Activated CD4-positive, alpha-beta T cell treated with anti-CD3 and anti-CD28 coated beads for 24 hours (primary cell): ENCODE measurements at places on chromosomes 7 and 10.

- DNase-seq = no peak
Observed at GRCh38 chr10:24503461-24504320, 220.0 kb downstream of the ARHGAP21 start.

DNA sequence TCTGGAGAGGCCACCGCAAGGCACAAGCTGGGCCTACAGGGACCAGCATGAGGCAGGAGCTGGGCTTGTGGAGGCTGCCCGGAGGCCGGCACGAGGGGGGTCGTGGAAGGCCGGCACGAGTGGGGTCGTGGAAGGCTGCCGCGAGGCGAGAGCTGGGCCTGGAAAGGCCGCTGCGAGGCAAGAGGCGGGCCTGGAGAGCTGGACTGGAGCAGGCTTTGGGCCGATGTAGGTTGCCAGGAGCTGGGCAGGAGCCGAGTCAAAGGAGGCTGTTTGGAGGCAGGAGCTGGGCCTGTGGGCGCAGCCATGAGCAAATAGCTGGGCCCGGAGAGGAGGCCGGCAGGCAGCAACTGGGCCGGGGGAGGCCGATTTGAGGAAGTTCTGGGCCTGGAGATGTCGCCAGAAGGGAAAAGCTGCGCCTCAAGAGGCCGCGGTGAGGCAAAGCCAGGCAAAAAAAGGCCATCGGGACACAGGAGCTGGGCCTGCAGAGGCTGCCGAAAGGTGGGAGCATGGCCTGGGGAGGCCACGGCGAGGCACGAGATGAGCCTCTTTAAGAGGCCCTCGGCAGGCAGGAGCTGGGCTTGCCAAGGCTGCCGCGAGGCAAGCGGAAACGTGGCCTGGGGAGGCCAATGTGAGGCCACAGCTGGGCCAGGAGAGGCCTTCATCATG is 26.5 kb downstream of the MDH2 start:
- DNase-seq = no peak

DNA sequence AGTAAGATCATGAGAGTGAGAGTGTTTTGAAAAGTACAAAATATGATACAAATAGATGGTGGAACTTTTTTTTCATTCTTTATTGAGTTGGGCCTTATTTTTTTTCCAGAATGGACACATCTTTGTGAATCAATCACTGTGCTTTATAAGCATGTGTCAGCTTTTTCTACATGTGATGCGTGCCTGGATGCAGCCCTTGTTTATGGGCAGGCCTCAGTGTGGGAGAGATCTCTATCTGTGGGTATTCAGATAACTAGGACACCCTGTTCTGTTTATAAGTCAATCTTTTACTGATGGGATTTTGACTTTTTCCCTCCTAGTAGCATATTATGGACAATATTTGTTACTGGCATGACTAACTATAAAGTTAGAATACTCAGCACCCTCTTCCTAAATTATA is 42.9 kb upstream of the IKZF1 start:
- no peak for DNase-seq

DNA sequence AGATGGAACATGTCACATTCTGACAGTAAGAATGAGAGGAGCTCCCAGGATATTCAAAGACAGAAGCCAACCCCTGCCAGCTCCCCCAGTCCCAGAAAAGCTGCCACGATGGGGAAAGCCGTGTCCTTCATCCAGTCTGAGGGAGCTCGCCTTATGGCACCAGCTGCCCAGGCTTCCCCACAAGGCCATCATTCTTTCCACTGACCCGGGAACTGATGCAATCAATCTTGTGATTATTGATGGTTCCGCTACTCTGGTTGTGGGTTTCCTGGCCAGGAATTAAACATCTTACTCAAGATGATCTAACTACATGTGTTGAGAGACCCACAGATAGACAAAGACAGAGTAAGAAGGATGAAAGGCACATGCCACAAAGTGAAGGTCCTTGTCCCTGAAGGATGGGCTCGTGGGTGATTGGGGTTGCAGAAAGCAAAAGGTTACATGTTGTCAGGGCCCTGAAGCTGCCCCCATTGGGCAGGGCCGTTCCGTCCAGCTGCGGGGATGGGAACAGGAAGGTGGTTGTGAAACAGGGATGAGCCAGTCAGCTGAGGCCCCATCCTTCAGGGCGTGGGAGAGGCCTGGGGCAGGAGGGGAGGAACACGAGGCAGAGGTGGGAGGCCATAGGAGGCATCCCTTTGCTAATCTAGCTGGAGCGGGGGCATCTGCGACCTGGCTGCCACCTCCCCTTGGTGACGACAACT is 127.6 kb downstream of the OAT start:
- DNase-seq = no peak

DNA sequence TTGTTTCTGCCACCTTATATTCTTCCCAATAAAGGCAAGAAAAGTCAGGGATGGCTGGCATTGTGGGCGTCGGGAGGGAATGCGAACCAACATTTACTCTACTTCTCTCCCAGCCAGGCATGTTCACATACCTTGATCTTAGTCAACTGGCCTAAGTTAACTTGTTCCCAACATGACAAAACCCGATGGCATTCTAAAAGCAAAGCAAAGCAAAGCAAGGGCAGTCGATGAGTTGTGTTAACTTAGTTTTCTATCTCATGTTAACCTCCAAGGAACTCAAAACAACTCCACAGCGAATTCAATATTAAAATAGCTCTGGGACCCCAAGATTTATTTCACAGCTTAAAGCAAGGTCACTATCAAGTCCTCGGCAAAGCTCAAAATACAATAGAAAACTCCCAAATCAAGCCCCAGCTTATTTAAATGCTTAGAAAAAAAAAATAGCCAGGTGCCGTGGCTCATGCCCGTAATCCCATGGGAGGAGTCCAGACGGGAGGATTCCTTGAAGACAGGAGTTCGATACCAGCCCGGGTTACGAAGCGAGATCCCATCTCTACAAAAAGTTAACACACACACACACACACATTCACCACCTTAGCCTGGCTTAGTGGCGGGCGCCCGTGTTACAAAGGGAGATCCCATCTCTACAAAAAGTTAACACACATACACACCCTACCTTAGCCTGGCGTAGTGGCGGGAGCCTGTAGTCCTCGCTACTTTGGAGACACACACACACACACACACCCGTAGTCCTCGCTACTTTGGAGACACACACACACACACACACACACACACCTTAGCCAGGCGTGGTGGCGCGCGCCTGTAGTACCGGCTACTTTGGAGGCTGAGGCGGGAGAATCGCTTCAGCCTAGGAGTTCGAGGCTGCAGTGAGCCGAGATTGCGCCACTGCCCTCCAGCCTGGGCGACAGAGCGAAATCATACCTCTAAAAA is 901 bp upstream of the CCNY start:
- DNase-seq = no peak

DNA sequence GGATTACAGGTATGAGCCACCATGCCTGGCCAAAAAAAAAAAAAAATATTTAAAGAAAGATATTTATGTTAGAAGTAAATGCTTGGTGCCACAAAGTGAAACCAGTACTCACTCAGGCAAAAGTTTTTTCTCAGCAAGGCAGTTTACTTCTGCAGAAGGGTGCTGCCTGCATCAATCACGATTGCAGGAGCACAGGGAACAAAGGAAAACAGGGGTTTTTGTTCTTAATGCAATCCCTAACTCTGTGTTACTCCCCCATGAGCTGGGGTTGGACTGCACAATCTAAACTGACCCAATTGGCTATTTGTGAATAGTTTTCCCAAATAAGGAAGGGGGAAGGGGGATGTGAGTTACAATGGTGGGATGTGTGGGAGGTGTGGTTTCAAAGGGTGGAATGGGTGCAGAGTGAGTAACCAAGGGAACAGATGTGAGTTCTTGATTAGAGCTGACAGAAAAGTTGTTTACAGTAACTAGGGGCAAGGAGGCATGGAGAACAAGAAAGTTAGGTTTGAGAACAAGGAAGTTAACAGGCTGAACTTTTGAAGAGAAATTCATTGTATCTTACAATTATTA is 255.4 kb downstream of the TYW1 start:
- DNase-seq = no peak
